D721Med (cell line): ENCODE measurements at places on chromosomes 3 and 15.

DNA sequence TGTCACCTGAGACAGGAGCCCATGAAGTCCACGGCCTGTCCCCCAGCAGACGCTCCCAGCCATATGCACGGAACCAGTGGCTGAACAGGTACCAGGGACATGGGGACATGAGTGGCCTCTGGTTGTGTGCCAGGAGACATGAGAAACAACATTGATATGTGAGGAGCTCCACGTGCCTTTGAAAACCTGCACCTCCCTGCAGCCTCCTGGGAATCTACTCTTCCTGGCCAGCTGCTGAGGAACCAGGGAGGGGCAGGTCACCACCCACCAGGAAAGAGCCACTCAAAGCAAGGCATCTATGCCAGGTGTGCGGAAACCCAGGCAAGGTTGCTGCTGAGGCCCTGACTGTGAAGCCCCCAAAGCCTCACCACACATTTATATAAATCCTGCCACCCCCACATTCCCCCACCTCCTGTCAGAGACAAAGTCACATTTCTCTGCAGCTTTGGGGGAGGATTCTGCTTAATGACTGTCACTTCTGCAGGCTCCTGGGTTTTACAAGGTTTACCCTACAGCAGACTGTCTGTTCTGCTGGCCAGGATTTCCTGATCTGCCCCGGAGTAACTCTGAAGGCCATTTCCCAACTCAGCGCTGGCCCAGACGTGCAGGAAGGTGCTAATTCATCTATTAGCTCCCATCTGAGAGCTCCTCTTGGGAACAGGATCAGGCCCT, 110.8 kb downstream of the ADCY5 start:
- DNase-seq = no peak

DNA sequence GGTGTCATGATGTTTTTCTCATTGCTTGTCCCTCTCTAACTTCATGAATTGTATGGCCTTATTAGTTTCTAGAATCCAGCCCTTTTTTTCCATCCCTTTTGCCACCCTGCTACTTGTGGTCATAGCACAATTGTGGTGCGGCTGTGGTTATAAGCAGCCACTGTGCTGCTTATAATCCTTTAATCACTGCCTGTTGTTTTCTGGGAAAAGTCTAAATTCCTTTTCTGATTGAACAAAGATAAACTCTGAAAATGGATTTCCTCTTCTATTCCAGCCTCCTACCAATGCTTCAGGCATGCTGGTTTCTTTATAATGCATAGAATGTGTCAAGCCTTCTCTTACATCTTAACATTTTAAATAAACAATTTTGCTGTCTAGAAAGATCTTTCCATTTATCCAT, 319.5 kb downstream of the C3orf38 start:
- DNase-seq = no peak

- no peak for DNase-seq
Measured at GRCh38 chr15:59751552-59752413, 62.7 kb upstream of the BNIP2 start.

DNA sequence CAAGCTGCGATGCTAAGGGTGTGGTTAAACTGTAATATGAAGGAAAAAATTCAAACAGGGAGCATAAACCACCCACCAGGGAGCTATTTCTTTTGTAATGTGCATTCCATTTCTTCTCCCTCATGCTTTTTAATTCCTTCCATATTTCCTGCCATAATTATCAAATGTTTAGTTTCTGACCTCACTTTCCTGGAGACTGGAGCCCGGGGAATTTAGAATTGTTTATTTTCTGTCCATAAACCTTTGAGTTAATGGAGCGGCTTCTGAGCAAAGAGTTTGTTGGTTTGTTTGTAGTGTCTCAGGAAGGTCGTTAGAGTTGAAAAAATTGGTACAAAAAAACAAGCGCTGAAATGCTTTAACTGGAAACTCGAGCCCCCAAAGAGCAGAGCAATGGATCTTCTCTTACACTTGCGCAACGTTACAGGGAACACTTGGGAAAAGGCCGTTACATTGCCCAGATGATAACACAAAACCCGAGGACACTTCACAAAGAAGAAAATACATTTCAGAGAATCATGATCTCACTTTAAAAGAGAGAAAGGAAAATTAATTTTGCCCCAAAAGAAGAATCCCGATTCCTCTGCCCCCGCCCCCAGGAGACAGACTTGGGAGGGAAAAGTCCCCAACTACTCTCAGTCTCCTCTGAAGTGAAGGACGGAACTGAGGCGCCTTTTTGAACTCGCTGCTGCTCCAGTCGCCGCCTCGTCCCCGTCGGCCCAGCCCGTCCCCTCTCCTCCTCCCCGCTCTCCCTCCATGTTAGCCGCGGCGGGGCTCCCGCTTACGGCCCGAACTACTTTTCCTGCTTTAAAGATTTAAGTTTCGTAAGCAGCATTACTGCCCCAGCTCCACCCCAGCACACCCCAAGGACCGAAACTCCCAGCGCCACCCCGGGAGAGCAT, 842 bp downstream of the FSTL1 start:
- peak; percentile 26 for DNase-seq

DNA sequence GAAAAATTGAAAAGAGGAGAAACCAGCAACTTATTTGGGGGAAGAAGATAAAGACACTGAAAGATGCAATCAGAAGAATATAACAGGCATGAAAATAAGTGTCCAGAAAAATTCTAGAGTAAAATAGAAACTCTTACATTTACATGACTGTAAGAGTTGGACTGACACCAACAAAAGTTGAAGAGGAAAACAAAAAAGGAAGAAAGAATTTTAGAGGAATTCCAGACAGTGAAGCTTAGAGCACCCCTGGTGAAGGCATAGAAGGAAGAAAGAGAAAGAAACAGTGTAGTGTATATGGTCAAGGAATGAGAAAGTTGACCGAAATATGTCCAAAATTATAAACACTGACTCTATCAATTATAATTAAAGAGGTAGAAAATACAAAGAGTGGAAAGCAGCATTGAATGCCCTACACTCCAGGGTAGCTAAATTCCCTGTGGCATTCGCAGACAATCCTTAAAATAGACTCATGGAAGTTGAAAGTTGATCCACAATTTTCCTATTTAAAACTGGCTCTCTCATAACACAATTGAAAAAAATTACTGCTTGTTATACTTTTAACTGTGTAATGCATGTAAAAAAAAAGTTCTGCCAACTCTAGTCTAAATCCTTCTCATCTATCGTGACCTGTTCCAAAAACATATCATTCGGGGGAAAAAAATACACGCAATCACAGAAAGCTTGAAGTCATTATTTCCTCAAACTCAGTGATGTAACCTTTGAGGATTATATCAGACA, 102.6 kb upstream of the ABI3BP start:
- no peak for DNase-seq

DNA sequence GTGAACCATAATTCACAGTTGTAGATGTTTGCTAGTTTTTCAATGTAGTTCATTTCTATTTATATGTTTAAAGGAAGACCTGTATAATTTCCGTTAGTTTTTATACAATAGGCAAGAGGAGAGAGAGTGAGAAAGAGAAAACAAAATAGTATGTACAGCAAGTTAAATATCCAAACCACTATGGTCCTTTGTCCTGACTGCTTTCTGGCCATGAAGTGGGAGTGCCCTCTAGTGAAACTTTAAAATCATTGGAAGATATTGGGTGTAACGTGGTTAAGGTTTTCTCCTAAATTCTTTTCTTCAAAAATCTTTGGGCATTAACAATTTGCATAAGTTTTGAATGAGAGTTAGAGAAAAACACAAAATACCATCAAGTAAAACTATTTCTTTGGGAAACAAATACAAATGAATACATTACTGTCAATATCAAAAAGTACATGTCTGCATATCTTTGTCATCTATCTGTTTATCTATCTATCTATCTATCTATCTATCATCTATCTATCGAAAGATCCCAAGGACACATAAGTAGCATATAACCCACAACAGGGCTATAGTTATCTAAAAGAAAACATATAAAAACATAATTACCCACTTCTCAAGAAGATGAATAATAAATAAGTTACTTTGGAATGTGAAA, 534.6 kb upstream of the ATP11B start:
- no peak for DNase-seq

GRCh38 chr3:33467786-33468185, 27.6 kb upstream of the UBP1 start:
- no peak for DNase-seq

DNA sequence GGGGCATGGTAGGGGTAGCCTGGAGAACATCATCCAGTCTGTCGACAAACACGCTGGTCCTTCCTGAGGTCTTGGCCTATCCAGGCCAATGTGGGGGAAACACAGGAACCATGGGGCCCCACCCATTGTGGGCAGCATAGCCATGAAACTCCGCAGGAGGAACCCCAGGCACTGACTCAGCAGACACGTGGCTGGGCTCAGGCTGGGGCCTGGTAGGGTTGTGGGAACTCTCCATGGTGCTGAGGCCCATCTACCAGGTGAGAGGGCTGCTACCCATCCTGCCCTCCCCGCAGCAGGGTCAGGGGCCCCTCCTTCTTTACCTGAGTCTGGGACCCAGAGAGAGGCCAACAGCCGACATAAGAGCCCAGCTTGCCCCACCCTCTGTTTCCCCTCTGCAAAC, 22.6 kb upstream of the CACNA2D2 start:
- no peak for DNase-seq

DNA sequence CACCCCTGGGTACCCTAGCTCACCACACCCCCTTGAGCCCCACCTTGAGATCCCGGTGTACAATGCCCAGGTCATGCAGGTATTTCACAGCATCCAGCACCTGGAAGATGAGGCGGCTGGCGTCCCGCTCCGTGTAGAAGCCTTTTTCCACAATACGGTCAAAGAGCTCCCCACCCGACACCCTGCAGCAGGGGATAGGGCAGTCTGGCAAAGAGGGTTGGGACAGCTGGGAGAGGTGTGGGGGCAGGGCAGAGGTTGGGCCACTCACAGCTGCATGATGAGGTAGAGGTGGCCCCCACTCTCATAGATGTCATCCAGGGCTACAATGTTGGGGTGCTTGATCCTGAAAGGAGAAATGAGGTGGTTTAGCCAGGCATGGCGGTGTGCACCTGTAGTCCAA, 6.9 kb downstream of the CAMK1 start:
- DNase-seq = no peak

GRCh38 chr15:60283936-60284335, 113.8 kb downstream of the ANXA2 start:
- DNase-seq = no peak

DNA sequence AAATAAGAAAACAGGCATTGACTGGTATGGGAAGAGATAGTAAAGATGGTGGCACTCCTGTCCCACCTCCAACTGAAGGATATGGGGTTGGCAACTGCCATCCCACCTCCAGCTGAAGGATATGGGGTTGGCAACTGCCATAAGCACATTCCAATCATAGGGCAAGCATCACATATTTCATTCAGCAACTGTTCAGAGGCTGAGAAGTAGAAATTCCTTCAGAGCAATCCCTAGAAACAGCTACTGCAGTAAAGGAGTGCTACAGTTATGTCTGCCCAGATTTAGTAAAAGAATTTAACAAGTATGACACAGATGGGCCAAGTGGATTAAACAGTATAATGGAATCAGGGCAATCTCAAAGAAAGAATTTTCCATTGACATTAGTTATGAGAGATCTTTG, 156.8 kb downstream of the IMPG2 start:
- no peak for DNase-seq
